ENCODE measurements at places on chromosomes 2 and 18.

DNA sequence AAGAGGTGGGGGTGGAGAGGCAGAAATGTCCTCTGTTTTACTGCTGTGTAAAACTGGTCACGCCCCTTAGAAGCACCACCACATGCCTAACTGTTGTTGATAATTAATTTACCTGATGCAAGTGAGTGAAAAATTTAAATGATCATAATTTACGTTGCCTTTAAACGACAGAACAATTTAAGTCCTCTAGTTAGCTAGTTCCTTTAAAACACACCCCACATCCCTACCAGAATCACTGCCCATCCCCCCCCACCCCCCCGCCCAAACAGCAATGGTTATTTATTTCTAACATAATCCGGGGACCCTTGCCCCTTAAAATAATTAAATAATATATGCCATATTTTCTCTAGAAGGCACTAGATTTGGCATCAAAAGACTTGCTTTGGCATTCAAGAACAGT, 633 bp upstream of the PPIG start:
- no peak for DNase-seq

GRCh38 chr18:78682716-78683115, 296.9 kb upstream of the SALL3 start:
- no peak for DNase-seq

DNA sequence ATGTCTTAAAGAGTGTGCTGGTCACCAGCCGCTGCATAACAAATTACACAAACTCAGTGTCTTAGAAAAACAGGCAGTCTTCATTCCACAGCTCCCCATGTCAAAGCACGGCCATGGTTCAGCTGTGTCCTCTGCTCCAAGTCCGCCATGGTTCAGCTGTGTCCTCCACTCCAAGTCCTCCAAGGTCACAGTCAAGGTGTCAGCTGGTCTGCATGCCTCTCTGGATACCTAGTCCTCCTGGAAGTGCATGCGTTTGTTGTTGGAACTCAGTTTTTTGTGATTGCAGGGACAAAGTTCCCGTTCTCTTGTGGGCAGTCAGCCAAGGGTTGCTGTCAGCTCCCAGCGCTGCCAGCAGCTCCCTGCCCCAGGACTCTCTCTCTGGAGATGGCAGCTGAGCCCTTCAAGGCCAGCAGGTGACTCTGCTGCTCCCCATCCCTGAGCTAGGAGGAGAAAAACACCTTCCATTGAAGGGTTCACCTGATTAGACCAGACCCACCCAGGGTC, 304.0 kb upstream of the MYT1L start:
- no peak for DNase-seq

GRCh38 chr2:183671233-183671632, 547.0 kb downstream of the NUP35 start:
- no peak for DNase-seq

DNA sequence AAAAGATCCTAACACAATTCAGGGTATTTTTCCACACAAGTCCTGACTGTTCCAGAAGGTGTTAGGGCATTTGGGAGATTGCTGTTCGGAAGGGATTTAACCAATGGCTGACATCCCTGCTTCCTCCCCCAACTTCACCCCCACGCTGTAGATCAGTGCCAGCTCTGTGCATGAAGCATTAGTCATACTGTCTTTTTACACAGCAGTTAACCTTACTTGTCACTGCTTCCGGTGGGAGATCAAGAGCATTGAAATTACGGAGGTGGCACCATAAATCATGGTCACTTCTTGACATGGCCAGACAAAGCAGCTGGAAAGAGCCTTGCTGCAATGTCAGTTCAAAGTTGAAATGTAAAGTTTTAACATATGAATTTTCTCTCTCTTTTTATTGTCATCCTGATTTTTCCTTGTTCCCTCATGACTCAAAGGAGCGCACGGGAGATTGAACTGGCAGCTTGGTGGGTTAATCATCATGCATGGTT, 70.2 kb downstream of the HRH4 start:
- no peak for DNase-seq

GRCh38 chr2:154706660-154707059, 8.2 kb downstream of the KCNJ3 start:
- no peak for DNase-seq

DNA sequence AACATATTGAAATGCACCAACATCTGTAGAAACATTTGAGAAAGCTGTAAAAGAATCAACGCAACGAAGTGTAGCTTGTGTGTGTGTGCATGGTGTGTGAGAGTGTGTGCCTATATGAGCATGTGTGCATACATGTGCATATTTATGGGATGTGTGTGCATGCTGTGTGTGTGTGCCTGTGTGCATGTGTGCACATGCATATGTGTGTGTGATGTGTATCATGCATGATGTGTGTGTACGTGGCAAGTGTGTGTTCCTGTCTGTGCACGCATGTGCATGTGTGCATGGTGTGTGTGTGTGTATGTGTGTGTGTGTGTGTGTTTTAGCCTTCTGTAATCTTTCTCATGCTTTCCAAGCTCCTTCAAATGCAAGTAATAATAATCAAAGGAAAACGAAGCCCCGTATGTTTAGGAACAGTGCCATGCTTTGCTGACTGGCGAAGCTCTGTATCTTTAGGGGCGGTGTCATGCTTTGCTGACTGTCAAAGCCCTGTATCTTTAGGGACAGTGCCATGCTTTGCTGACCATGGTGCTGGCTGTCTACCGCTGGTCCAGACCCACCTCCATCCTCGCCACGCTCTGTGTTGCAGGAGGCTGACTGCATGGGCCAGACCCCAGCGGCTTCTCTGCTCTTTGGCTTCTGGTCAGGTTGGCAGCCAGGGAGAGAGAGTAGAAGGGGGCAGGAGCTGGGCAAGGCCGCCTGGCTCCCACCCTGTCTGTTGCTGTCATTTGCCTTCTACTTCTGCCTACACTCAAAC, 129.2 kb downstream of the ASB1 start:
- no peak for DNase-seq

- no peak for DNase-seq
Observed at GRCh38 chr2:189498205-189498604, 56.9 kb downstream of the WDR75 start.

DNA sequence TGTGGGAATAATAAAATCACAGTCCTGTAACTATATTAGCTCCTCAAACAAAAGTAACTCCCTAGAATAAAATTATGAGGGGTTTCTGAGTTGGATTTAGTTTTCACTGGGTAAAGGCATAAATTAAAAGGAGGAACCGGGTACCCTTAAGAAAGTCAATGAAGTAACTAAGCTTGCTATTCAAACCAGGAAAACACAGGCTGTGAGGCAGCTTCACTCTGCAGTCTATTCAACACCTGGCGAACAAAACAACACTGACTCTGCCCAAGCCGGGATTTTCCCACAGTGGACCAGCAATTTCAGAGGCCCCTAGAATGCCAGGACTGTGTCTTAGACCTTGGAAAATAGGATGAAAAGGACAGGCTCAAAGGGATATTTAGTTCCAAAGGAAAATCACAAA, 24.6 kb upstream of the CREB1 start:
- no peak for DNase-seq

DNA sequence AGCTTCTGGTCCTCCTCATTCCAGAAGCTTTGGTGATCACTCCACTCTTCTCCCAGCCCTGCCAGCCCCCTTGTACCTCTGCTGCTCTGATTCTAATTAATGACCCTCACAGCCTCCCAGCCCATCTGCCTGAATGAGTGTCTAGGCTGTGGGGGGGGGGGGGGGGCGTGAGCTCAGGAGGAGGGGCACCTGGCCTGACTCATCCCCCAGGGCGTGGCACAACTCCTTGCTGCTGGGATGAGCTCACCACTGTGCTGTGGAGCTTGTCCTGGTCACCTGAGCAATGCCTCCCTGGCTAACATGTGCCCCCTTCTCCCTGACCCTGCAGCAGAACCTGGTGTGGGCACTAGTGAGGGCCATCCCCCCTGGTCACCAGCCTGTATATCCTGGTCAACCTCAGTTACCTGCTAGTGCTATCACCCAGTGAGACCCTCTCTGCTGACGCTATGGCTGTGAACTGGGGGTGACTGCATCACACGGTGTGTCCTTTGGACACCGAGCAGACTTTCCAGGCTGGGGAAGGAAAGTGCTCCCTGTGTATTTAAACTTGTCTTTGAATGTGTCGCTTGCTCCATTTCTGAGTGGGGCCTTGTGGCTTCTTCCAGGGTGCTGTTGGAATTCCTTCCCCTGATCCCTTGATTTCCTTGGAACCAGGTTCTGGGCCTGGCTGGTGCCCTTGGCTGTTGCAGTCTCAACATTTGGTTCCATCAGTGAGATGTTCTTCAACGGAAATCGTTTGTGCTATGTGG, 41.5 kb upstream of the PUM2 start:
- DNase-seq: no peak

- no peak for DNase-seq
Observed at GRCh38 chr2:197958592-197959150, 154.3 kb downstream of the PLCL1 start.

- no peak for DNase-seq
Observed at GRCh38 chr18:10604182-10604581, 78.4 kb downstream of the NAPG start.

- DNase-seq: no peak
Observed at GRCh38 chr2:219369447-219369861, 18.3 kb downstream of the DNPEP start.

GRCh38 chr2:88239781-88240180, 69.6 kb downstream of the THNSL2 start:
- no peak for DNase-seq

DNA sequence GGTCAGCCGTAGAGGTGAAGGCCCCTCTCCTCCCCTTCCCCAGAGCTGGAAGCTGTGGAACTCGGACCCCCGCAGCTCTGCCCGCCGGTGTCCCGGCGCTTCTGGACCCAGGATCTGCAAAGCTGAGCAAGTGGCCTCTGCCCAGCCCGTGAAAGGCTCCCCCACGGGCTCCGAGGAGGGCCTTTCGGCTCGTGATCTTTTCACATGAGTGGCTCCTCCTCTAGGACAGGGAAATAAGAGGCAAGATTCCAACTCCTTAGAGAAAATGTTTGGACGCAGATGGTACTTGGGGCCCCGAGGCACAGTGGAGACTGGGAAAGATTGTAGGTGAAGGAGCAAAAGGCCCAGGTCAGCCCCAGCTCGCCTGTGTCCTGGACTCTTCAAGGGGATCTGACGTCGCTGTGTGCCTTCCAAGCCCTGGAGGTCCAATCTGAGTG, 48.2 kb upstream of the SP3 start:
- DNase-seq: no peak

- no peak for DNase-seq
Observed at GRCh38 chr2:73028841-73029240, 42.7 kb downstream of the SFXN5 start.

- no peak for DNase-seq
Observed at GRCh38 chr2:20207051-20207450, 17.9 kb downstream of the SDC1 start.

DNA sequence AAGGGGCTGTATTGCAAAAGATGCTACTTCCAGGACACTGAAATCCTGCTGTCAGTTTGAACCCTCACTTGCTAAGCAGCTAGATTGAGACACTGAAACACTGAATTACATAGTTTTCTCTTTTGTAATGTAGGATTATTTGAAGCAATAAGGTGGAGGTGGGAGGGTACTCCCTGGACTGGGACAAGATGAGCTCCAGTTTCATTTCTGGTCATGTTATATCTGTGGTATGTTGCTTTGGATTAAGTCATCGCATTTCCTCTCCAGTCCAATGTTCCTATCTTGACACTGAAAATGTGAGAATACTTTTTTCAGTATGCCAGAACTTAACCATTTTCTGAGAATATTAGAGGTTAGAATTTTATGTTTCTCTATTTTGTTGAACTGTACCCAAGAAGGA, 426.2 kb upstream of the MEX3C start:
- DNase-seq: no peak

- no peak for DNase-seq
Observed at GRCh38 chr2:109694190-109694589, 80.0 kb downstream of the SOWAHC start.

- DNase-seq: no peak
Observed at GRCh38 chr18:54257015-54257414, 12.3 kb upstream of the POLI start.

DNA sequence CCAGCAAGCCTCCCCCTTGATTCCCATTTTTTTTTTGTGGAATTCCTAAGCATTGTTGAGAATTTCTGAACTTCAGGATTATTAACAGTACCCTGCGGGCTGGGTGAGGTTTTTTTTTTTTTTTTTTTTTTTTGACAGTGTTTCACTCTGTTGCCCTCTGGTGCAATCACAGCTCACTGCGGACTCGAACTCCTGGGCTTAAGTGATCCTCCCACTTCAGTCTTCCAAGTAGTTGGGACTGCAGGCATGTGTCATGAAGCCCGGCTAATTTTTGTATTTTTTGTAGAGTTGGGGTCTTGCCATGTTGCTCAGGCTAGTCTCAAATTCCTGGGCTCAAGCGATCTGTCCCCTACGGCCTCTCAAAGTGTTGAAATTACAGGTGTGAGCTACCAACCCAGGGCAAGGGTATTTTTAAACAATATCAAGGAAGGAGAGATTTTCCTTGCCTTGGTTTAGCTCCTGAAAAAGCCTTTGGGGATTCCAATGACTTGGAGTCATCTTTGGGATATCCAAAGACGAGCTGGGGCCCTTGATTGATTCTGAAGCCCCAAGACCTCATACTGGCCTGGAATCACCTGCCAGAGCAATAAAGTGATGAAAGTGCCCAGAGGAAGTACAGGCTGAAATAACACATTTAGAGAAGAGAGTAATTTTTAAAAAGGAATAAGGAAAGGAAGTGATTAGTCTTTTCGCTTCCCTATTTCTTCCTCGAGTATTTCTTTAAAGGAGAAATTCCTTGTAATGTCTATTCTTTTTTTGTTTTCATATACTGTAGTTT, 240.2 kb downstream of the TGIF1 start:
- no peak for DNase-seq

DNA sequence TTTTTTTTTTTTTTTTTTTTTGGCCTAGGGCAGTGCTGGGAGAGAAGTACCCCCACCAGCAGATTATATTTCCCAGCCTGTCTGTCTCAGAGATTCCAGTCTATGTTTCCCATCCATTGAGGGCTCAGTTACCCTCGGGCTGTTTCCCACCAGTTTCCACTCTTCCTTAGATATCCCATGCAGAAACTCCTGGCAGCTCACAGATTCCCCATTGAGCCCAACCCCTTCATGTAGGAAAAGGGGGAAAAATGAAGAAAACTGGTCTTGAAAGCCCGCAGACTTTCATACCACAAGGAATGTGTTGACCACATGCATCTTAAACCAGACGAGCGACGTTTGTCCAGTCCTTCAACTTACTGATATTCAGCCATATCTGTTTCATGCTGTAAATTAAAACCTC, 15.2 kb downstream of the ASXL3 start:
- no peak for DNase-seq

DNA sequence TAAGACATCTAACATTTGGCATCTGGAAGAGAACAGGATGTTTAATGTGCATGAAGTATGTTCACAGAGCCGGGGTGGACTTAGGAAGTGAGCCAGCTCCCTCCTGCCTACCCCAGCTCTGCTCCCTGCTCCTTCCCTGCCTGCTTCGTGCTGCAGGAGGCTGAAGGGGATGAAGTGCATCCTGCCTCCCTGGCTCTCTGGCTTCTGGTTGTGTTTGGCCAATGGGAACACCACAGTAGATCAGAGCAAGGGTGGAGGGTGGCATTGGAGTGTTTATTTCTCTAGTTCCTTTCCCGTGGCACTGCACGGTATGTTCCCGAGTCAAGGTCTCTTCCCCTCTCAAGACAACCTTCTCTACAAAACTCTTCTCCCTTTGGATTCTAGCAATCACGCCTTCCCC, 379.9 kb downstream of the CLIP4 start:
- DNase-seq: no peak

Measured in esophagus squamous epithelium (tissue), 5 donors.